Mesendoderm (in vitro differentiated cells): ENCODE measurements at places on chromosomes 7 and 10.

- no peak for DNase-seq
Observed at GRCh38 chr10:48667960-48668590, 16.6 kb upstream of the WDFY4 start.

DNA sequence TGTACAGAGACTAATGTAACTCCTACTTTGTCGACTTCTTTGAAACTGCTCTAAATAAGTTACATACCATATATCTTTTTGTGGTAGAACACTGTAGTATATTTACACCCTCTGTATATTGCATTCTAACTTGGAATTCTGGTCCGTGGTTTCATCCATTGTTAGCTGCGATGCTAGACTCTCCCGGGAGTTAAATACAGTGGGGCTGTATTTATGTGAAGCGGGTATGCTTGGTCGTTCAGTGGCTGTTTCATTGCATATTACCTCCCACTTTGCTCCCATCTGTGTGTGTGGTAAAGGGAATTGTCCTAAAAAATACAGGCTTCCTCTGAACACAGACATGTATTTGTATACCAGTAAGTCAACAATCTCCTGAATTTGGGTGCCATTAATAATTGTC is 231.1 kb downstream of the SLC25A13 start:
- no peak for DNase-seq

DNA sequence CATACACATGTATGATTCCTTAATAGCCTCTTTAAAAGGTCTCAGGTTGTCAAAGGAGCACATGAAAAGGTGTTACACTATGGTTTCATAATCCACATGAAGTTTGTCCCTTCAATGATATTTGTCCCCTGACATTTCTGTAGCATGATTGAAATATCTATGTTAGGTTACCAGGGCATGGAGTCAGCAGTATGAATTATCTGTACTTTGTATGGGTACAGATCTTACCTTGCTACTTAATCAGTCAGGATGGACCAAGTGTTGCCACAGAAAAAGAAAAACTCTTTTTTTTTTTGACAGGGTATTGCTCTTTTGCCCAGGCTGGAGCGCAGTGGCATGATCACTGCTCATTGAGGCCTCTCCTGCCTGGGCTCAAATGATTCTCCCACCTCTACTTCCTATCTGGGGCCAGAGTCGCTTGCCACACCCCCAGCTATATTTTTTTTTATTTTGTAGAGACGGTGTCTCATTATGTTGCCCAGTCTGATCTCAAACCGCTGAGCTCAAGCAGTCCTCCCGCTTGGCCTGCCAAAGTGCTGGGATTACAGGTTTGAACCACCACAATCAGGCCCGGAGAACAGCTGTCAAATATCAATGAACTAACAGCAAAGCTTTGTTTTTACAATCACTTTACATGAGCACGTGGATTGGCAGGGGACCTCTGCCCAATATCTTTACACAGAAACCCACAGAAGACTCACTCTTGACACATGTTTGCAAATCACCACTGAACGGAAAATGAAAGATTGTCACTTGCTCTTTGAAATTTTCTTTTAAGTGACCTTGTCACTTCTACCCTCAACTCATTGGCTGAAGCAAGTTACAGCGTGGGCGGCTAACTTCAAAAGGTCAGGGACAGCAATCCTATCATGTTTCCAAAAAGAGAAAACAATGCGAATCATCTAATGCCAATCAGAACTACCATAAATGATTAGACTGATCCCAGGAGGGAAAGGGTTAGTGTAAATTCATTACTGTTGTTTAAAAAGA is 140.2 kb downstream of the PRKG1 start:
- no peak for DNase-seq

- no peak for DNase-seq
Observed at GRCh38 chr10:8230902-8231301, 176.4 kb downstream of the GATA3 start.

- DNase-seq: no peak
Observed at GRCh38 chr10:5545778-5546710, 21.3 kb downstream of the CALML3 start.

DNA sequence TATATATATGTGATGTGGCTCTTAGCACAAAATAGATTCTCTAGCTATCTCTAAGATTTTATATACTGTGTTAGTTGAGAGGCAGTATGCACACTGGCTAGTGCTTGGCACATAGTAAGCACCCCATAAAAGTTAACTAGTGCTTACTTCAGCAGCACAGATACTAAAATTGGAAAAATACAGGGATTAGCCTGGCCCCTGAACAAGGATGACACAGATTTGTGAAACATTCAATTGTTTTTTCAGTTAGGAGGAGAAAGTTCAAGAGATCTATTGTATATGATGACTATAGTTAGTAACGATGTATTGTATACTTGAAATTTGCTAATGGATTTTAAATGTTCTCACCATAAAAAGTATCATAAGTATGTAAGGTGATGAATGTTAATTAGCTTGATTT is 78.3 kb upstream of the LRRC17 start:
- no peak for DNase-seq

- no peak for DNase-seq
Observed at GRCh38 chr10:12179606-12180170, 16.0 kb downstream of the NUDT5 start.

GRCh38 chr7:84506151-84506550 is 311.6 kb upstream of the SEMA3A start:
- DNase-seq: no peak

DNA sequence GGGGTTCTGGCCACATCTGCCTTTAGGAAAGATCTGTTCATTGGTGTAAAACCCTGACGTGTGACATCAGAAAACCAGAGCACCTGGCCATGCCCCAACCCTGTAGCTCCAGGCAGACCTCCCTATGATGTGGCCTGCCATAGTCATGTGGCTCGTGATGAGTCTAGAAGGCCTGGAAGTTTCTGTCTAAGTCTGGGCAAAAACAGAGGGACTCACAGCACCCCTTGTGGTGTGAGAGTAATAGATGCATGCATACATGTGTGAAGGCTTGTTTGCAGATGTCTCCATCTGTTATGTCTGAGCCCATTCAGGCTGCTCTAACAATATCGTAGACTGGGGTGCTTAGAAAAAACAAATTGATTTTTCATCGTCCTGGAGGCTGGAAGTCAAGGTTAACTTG is 309.3 kb downstream of the PAXIP1 start:
- DNase-seq: peak; percentile 31

DNA sequence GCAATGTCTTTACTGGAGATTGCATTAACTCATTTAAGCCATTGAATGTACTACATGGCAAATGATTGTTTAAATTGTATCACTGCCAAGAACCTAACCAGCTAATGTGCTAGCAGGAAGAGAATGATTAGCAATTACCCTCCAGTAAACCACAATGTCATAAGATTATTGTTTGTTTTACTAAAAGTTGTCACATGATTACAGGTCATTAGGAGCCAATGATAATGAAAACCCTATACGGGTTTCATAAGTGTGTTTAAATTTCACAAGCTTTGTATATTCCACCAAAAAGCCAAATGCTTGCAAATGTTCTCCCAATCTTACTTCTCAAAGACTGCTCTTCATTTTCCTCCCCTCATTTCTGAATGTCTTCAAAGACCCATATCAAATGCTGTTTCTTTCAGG is 76.5 kb upstream of the PPP1R3C start:
- DNase-seq: no peak

- DNase-seq: no peak
Observed at GRCh38 chr7:16826060-16826459, 21.3 kb upstream of the AGR2 start.

- peak; percentile 93 for DNase-seq
Observed at GRCh38 chr10:80356563-80356988, at the start of the genes DYDC1 and DYDC2. DYDC1 (minus strand) TSS chr10:80356755; CDS start chr10:80352601, 4,154 bp downstream. DYDC2 (plus strand) TSS chr10:80356781; CDS start chr10:80362444, 5,663 bp downstream.

DNA sequence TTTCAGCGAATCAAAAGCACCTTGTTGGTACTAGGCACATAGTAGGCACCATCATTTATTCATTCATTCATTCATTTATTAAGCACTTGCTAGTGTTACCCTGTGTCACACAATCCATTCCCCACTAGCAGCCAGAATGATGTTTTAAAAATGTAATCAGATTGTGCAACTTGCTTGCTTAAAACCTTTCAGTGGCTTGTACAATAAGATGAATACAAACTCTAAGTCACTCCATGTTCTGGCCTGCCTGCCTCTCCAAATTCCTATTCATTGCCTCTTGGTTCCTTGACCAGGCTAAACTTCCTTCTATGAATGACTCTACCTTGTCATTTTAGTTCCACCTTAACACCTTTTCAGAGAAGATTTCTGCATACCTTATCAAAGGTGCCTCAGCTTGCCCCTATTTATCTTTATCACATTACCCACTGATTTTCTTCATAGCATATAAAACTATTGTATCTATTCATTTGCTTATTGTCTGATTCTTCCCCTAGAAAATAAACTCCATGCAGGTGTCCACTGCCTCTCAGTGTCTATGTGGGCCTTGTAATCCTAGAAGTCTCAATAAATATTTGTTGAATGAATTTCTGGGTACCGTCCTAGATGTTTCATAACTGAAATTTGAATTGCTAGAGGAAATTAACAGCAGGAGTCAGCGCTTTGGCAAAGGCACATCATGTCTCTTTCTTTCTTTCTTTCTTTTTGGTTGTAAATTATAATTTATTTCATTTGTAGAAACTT is 169.5 kb downstream of the TMEM26 start:
- DNase-seq: no peak

GRCh38 chr7:122448893-122449589 is 144.5 kb upstream of the FEZF1 start:
- DNase-seq: no peak

GRCh38 chr7:45225311-45225947 is 67.8 kb downstream of the RAMP3 start:
- no peak for DNase-seq

- no peak for DNase-seq
Observed at GRCh38 chr10:99161165-99161564, 74.5 kb downstream of the HPSE2 start.

- DNase-seq: peak; percentile 48
Observed at GRCh38 chr7:36763132-36763816, 39.0 kb upstream of the AOAH start.

DNA sequence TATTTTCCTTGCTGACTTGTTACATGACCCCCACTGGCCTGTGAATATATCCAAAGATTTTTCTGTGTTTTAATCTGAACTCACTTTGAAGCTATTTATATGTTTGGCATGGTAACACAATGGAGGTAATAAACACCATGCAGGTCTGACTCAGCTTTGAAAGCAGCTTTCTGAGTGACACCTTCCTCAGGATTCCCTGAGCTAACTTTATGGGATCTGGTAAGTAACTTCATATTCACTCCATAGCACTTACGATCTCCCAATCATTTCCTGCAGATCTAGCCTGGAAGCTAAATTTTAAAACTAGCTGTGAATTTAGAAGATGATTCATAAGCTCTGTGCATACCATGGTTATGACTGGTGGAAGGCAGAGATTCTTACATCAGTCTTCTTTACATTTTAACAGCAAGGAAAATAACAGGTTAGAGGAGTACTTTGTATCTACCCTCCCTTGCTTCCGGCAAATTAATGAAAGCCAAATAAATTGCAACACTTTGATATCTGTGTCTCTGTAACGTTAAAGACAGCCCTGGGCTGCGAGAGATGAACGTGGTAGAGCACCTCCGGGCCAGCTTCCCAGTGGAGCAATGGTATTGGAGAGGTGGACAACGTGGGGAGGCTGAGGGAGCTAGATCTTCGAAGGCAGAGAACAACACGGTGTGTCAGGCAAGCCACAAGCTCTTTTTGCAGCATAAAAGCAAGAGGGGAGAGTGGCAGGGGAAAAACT is 170.2 kb upstream of the KLF14 start:
- peak; percentile 77 for DNase-seq

DNA sequence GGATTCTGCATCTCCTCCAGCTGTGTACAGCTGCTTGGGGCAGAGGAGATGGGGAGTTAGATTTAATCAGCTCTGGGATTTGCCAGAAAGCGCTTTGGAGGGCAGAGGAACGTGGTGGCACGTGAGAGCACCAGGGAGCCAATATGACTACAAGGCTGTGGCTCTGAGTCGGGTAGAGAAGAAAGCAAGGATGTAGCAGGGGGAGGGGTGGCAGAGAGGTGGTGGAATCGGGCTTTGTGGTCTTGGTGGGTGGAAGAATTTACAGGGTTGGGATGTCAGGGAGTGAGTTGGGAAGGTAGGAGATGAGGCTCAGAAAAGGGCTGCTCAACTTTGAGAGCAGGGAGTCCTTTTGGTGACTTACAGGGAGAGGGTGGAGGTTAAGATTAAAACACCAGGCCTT is 113.6 kb downstream of the CCNY start:
- DNase-seq: no peak

DNA sequence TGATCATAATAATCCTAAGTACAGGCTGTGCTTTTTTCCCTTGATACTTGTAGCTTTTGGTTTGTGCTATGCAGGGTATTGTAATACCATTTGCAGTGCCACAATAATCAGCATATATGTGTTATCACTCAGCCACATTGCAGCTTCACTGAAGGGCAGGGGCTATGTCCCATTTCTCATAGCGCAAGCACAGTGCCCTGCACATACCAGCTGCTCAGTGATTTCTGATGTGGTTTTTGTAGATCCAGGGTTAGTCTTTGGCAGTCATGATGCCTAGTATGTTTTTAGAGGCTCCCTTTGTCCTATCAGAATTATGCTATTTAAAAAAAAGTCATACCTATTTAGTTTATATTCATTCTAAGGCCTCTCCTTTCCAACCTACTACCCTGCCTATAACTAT is 25.8 kb downstream of the MET start:
- no peak for DNase-seq

DNA sequence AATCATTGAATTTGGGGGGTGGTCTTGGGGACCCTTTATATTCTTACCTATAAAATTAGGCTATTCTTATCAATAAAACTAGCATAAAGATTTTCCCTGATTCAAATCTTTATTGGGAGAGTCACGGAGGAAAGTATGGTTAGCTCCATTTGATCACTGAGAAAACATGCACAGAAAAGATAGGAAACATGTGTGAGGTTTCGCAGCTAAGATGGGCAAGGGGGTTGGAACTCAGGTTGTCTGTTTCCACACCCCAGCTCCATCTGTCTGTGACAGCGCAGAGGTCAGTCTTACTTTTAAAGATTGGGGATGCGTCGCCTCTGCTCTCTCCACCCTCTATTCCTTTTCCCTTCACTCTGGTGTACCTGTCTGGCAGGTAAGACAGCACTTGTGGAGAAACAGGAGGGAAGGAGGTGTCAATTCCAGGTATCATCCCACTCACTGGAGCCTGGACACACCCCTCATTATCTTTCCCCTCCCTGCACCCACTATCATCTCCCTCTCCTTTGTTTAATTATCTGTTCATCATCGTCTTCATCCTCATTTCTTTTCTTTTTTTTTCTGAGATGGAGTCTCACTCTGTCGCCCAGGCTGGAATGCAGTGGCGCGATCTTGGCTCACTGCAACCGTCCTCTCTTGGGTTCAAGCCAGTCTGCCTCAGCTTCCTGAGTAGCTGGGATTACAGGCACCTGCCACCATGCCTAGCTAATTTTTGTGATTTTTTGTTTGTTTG is 2.4 kb upstream of the DENND10 start:
- no peak for DNase-seq

DNA sequence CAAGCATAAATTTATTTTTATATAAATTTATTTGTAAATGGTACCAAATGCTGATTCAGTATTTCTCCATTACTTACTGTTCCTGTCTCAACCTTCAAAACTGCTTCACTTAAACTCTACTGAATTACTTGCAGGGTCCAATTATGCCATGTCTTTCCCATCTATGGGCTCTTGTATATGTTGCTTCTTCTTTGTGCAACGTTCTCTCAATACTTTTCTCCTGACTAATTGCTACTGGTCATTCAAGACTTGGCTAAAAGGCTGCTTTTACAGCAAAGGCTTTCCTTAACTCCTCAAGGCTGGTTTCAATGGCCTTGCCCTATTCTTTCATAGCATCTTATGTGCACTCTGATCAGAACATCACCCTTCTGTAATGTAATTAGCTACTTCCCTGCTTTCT is 67.9 kb downstream of the RNLS start:
- DNase-seq: no peak
